ENCODE measurements at places on chromosomes 6 and 20.

DNA sequence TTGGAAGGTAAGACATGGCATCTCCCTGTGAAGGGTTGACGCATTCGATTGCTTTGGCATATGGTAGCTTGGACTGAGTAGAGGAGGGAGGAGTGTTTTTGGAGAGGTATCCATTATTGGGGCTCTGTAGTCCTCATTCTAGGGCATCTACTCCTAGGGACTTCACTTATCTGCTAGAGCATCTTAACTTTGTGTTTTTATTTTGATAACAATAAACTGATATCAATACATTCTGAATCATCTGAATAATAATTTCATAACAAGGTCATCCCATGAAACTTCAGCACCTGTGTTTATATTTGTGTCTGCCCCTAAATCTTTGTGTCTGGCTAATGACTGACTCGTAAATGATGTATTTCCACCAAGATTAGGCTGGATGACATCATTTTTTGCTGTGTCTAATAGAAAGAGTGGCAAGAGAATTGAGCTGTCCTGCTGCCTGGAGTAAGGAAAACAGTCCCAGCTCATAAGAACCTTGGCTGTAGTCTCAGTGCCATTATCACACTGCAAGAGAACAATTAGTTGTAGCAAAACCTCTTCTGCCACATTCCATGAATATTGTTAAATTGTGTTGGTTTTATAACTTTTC, 288.5 kb downstream of the PRL start:
- no peak for DNase-seq

- DNase-seq, result no peak
Measured at GRCh38 chr6:35562060-35562459, 49.4 kb upstream of the TULP1 start.

- DNase-seq, result no peak
Measured at GRCh38 chr20:59724457-59725366, 120.4 kb downstream of the PHACTR3 start.

DNA sequence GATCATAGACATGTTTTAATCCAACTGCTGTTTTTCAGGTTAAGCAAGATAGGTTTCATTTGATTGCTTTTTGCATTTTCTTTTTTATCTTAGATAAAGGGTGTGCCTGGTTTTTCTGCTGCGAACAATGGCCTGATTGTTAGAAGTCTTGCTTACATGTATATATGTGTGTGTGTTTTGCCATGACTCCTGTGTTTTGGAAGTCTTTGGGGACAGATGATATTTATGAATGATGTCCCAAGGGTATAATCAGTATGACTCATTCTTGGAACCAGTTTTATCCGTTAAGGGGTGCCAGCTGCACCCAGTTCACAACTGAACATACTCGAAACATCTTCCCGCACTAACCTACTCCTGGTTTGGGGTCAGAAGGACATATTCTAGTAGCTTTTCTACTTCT, 230.1 kb upstream of the SUPT3H start:
- no peak for DNase-seq

DNA sequence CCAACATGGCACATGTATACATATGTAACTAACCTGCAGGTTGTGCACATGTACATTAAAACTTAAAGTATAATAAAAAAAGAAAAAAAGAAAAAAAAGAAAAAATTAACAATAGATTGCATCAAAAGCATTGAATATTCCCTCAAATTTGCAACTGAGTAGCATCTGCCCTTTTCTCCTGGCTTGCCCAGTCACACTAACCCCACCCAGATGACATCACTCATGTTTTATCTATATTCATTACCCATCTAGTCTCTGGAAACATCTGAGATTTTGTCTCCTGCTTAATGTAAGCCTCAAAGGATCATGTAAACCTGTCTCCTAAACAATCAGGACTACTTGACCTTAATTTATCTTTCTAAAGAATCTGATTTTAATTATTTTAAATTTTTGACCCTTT, 706.8 kb downstream of the CD109 start:
- no peak for DNase-seq

GRCh38 chr20:19620446-19620845, 137.6 kb upstream of the RIN2 start:
- no peak for DNase-seq

DNA sequence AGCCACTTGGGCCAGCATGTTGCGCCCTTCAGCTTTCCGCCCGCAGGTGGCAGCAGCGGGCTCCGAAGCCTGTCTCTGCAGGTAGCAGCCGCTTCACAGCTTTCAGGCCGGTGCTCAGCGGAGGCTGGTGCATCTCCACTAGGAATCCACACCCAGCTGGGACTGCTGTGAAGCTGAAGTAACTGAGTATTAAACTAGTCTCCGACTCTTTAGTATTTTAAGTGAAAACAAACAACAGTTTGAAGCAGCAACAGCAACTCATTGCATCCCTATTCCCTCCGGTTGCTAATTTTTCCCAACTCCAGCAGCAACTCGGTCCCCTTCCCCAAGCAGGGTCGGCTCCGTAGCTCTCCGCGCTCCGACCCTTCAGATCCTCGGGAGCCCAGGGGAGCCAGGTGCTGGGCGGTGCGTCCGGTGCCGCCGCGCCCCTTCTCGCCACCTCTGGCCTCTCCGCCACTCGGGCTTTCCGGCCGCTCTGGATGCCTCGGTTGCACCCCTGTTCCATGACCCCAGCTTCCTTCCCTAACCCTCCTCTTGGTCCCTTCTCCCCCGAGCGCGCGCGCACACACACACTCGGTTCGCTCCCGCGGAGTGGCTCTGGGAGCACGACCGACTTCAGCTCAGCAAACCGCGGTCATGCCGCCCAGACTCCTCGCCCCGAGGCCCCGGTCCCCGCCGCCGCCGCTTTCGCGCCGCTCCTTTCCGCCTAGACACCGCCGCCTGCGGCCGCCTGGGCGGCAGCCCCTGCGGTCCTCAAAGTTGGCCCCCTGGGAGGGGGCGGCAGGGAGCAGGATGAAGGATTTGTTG, 765 bp upstream of the NKAIN2 start:
- peak; percentile 55 for DNase-seq

DNA sequence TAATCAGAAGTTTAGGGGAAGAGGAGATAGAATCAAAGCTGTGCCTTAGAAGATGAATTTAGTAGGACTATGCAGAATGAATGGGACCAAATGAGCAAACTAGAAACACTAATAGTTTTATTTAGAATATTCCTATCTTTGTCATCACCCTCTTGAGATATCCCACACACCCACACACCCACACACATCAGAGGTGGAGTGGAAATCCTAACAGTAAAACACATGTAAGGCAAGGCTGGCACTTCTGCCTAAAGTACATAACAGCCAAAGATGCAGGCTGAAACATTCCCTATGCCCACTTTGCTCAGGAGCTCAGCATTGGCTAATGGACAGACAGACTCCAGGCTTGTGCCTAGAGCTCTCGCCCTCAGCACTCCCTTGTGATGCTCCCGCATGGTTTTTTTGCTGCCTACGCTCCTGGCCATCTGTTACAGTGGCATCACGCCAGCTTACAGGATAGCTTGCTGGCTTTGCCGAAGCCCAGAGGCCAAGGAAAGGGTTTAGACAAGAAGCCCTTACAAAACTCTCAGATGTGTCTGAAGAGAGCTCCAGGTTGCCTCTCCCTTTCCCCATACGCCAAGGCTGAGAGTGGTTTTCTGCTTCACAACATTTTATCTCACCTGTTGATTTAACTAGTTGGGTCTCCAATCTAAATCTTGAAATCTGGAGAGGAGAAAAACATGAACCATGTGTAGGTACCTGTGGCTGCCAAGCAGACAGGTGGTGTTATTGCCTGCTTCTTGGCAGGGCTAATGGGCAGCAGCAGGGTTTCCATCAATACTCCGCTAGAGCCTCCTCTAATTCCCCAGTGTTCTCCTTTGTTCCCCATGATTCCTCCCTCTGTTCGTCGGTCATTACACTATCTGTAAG, 282.6 kb upstream of the ID4 start:
- DNase-seq, result no peak

DNA sequence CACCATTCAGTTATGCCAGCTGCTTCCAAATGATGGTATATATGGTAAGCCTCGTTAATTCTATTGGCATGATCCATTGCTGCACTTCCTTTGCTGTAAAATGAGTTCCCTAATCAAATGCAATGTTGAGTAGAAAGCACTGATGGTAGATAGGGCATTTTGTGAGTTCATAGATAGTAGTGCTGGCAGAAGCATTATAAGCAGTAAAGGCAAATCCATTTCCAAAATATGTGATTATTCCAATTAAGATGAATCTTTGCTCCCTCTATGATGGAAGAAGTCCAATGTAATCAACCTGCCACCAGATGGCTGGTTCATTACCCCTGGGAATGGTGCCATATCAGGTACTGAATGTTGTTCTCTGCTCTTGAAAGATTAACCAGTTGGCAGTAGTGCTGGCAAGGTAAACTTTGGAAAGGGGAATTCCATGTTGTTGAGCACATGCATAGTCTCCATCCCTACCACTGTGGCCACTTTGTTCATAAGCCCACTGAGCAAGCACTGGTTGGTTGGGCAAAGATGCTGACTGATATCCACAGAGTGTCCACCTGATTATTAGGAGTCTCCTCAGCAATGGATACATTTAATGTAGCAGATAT, 5.6 kb upstream of the TBPL1 start:
- DNase-seq, result no peak

DNA sequence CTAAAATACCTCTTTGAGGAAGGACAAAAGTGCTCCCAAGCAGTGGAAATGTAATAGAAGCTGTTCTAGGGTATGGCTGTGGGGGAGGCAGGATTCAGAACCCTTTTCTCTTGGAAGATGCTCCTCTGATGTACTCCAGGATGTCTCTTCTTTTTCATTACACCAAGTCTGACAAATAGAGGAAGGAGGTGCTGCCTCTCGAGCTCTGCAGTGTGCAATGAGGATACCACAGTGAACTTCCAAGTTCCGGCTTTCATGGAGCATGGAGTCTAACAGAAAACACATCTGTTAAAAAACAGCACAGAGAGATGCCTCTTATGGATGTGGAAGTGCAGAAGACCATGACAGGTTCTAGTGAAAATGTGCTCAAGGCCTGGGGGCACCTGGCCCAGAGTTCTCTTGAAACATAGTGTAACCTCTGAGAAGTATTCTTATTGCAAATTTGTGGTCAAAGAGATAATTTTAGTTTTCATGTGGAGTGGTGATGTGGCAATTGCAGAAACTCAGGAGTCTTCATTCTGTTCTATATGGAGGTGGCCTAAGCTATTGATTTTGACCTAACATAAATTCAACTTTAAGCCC, 362.0 kb upstream of the CITED2 start:
- no peak for DNase-seq

All from stimulated activated CD8-positive, alpha-beta memory T cell treated with anti-CD3 and anti-CD28 coated beads, Interleukin-15, amount 100 ng/mL, for 48 hours (primary cell).